T-helper 17 cell (primary cell): ENCODE measurements at places on chromosomes 4 and X.

GRCh38 chr4:156496797-156497196, 474.8 kb downstream of the PDGFC start:
- no peak for DNase-seq

GRCh38 chr4:25993395-25994185, 79.6 kb downstream of the SMIM20 start:
- DNase-seq: no peak

DNA sequence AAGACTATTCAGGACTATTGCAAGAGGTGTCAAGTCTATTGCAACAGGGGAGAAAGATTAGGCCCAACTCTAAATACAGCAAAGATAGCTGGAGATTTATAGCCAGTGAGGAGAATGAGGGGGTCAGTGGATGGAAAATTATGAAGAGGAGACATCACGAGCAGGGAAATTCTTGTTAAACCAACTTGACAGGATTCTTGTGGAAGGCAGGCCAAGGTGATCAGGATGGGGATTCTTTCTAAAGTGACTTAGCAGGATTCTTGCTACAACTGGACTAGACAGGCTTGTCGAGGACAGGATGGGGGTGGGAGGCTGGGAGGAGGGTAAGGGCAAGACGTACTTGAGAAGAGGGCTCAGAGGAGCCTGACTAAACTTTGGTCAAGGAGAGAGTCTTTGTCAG, 89.0 kb downstream of the PHEX start:
- no peak for DNase-seq

DNA sequence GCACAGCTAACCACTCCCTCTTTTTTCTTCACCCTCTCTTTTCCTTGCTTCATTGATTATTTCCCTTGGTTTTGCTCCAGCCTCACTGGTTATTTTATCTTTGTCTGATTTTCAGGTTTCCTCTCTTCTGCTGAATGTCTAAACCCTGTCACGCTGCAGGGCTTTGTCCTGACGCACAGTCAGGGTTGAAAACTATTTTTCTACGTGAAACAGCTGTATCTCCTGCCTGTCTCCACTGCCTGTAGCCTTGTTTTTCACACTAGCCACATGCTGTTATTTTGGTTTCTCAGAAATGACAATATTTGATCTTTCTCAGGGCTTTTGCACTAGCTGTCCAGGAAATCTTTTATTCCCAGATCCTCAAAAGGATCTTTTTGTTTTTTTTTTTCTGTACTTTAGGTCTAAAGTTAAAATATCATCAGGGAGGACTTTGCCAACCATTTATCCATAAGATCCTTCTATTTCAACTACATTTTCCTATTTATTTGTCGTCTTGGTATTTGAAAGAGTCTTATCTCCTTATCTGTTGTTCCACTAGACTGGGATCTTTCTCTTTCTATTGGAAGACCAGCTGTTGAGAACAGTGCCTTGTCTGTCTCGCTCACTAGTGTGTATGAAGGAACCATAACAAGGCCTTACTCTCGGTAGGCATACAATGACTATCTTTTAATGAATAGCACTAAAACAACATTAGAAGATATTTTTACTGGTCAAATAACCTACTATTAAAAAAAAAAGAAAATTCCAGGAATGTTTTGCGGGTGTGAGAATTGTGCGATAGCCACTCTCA, 164.3 kb downstream of the PDHA2 start:
- no peak for DNase-seq

GRCh38 chrX:138710866-138711341, 613 bp downstream of the FGF13 start:
- DNase-seq: no peak

GRCh38 chrX:155144926-155145325, 71.3 kb upstream of the VBP1 start:
- DNase-seq: no peak

- no peak for DNase-seq
Measured at GRCh38 chrX:118941147-118941546, 33.3 kb upstream of the LONRF3 start.

- DNase-seq: no peak
Measured at GRCh38 chrX:1466971-1467561, 14.4 kb upstream of the ASMTL start.

DNA sequence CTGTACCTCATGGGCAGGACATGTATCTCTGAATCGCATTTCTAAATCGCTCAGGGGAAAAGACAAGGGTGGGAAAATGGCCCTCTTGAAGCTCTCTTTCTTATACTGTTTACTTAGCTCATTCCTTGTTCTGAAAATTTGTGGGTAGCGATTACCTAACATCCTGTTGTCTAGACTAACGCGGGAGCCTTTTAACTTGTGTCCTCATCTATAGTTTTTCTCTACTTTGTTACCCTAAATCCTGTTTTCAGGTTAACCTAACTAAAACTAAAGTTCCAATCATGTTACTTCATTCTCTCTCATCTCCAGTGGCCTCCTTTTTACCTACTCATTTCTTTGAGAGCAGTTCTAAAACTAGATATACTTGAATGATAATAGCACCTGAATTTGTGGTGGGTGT, 45.0 kb downstream of the SNX25 start:
- no peak for DNase-seq

GRCh38 chr4:10971800-10972401, 287.3 kb upstream of the CLNK start:
- DNase-seq: no peak

- no peak for DNase-seq
Measured at GRCh38 chrX:97446298-97446882, 562.7 kb downstream of the RPA4 start.

DNA sequence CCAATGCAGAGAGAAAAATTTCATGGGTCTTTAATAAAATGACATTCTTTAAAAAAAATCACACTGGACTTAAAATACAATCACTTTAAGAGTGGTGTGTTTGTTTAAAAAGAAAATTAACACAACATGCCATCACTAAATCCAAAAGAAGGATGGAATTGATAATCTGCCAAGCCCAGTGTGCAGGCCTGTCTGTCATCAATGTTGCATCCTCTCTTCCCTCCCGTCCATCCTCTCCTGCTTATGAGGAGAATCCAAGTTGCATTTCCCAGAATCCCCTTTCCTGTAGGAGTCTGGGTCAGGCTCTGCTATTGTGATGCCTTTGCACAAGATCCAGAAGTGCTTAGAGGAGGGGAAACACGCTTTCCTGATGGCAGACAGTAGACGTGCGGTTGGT, 169.4 kb downstream of the MID1 start:
- no peak for DNase-seq

DNA sequence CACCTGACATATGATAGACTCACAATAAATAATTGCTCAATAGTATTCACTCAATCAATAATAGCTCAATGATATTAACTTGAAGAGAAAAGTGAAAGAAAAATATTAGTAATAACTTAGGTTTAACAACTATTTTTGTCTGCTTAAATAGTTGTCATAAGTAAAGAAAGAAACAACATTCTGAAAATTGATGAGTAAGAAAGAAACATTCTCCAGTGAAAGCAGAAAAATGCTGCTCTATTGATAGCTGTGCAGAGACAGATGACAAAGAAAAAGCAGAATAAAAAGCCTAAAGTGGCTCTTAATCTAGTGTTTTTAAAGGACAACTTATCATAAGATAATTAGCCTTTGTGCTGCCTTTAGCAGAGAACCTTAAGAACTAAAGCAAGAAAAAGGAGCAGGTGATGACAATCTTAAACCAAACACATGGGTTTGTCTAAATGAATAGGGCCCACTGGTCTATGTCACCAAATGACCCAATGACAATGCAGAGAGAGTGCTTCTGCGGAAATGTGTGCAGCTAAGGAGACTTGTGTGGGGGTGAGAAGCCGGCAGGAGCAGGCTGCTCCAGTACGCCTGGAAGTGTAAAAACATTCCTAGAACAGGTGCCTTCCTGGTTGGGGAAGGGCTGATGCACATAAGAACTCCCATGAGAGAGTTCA, 13.2 kb downstream of the HS3ST1 start:
- DNase-seq: no peak

GRCh38 chr4:26490111-26490959, at the start of gene CCKAR:
CCKAR (minus strand) TSS chr4:26490484; CDS start chr4:26490267, 217 bp downstream.
- no peak for DNase-seq

GRCh38 chr4:52651996-52652672, 7.0 kb downstream of the USP46 start:
- no peak for DNase-seq

DNA sequence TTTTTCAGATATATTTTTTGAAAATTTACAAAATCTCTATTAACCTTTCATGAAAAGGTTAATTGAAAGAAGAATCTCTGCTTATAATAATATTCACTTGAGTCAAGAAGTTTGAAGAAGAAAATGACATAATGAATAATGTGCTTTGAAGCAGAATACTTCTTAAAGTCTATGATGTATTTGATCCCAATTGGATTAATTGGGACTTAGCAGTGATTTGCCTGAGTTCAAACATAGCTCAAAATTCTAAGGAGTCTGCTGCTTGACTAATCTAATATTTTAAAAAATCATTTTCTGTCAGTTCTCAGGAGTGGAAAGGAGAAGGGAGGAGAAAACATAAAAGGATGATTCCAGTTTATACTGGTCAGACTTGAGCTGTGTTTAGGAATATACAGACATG, 1150.4 kb upstream of the INTU start:
- no peak for DNase-seq

- DNase-seq: no peak
Measured at GRCh38 chr4:176300036-176300435, 19.7 kb upstream of the SPCS3 start.

DNA sequence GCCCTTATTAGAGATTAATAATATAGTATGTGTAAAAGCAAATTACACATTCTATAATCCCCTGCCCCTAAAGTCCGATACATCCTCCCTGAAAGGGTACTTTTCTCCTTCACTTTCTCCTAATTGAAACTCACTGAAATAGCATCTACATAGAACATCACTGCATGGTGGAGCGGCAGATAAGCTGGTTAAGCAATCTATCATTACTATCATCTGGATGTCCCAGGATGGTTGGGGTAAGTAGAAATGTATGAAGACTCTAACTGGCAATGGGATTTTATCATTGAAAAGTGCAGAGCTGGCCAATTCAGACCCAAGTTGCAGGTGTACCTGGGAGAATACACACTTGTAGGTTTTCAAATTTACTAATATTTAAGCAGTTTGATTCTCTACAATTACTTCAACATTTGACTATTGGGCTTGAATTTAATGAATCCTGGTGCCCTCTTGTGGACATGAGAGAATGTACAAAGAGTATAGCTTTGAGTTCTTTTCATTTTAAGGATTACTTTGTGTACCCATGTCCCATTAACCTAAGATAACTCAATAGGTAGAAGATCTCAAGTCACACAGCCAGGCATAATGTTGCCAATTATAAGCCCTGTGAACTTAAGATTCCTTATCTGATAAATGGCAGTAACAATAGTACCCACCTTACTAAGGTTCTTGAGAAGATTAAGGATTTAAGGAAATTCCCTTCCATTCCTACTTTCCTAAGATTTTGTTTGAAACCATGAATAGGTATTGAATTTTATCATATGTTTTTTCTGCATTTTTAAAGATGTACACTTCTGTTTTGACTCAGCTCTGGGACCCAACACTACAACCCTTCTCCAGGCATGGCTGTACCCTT, 69.8 kb downstream of the SHROOM3 start:
- no peak for DNase-seq

DNA sequence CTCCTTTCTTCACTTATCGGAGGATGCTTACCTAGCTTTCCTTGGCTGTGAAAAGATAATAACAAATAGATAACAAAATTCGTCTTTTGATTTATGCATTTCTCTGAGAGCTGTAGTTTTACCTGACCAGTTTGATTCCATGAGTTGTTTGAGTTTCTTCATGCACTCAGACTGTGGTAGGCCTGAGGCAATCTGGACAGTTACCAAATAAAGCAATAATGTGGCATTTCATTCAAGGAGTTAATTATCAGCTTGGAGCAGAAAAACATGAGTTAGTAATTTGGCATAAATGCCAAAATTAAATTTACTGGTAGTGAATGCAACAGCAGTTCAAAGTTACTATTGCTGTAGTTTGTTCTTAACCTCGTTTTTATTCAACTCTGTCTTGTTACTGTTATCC, 53.5 kb downstream of the FABP2 start:
- no peak for DNase-seq

- no peak for DNase-seq
Measured at GRCh38 chr4:105859233-105859632, 36.0 kb upstream of the NPNT start.

GRCh38 chrX:18616688-18617406, 55.1 kb downstream of the RS1 start:
- DNase-seq: no peak

DNA sequence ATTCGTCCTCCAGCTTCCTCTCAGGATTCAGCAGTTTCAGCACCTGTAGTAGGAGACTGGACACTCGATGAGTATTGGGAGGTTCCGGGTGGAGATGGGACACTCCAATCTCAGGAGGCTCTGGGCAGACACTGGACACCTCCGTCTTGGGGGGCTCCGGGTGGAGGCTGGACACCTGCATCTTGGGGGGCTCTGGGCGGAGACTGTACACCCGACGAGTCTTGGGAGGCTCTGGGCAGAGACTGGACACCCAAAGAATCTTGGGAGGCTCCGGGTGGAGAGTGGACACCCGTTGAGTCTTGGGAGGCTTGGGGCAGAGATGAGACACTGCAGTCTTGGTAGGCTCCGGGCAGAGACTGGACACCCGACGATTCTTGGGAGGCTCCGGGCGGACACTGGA, 28.7 kb upstream of the LANCL3 start:
- no peak for DNase-seq

GRCh38 chrX:140971099-140971795, 31.1 kb upstream of the SPANXB1 start:
- no peak for DNase-seq

- no peak for DNase-seq
Measured at GRCh38 chrX:73615022-73615421, 52.0 kb downstream of the CHIC1 start.

- no peak for DNase-seq
Measured at GRCh38 chrX:17923546-17923945, 62.4 kb upstream of the RAI2 start.

DNA sequence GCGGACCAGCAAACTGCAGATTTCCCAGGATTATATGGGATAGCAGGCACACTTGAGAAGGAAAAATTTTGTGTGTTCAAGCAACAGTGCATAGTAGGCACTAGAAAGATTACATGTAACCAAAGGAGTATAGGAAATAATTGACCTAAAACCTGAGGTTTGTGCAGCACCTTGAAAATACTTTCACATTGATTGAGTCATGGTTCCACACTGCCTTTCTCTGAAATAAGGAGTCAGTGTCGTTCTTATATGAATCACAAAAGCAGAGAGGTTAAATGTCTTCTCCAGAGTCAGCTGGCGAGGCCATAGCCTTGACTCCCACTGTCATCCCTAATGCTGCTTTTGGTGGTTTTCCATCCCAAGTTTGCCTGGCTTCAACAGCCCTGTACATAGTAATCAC, 138.9 kb downstream of the SOWAHB start:
- DNase-seq: no peak

GRCh38 chr4:110618581-110619462, 4.1 kb downstream of the PITX2 start:
- no peak for DNase-seq

- DNase-seq: no peak
Measured at GRCh38 chr4:185358959-185359358, 36.8 kb downstream of the LRP2BP start.

GRCh38 chr4:124943145-124943889, 230.8 kb upstream of the ANKRD50 start:
- DNase-seq: no peak
